Activated CD4-positive, alpha-beta memory T cell treated with anti-CD3 and anti-CD28 coated beads, Interleukin-2, amount 10 ng/mL, durations not matched to agents 7 days and 5 days (primary cell): ENCODE measurements at places on chromosomes 7 and 10. TPM values are rescaled to one million over a fixed set of nuclear protein-coding genes. Genes with fewer than 3 reads are reported as not detected.

Gene GTF2I
- total RNA-seq: 143 TPM

- no peak for DNase-seq
Observed at GRCh38 chr10:116716381-116716780, 26.0 kb downstream of the HSPA12A start.

DNA sequence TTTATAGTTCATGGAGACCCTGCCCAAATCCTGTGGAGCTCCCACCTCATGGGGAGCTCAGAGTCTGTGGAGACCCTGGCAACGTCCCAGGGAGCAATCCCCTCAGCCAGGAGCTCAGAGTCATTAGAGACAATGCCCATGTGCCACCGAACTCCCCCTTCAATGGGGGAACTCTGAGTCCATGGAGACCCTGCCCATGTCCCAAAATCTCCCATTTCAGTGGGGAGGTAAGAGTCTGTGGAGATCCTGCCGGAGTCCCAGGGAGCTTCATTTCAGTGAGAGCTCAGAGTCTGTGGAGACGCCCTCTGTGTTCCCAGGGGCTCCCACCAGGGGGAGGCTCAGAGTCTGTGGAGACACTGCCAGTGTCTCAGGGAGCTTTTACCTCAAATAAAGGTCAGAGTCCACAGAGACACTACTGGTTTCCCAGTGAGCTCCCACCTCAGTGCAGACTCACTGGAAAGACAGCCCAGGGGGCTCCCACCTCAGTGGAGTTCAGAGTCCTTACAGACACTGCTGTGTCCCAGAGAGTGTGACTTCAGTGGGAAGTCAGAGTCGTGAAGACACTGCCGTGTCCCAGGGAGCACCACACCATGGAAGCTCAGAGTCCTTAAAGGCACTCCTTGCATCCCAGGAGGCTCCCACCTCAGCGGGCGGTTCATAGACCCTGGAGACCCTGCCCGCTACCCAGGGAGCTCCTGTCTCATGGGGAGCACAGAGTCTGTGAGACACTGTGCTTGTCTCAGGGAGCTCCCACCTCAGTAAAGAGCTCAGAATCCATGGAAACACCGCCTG lies 5.0 kb downstream of the MYO1G start:
- peak; percentile 66 for DNase-seq

DNA sequence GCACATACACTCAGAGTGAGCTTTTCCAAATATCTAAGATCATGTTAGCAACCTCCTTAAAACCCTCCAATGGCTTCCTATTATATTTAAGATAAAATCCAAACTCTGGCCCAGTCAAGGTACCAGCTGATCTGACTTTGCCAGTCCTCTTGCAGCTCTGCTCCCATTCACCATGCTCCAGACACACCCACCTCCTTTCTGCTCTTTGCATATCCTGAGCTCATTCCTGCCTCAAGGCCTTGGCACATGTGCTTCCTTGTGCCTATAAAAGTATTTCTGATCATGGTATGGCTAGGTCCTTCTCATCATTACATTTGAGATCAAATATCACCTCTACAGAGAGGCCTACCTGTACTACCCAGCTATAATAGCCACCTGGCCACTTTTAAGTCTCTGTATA lies 27.5 kb downstream of the XPNPEP1 start:
- DNase-seq: no peak

DNA sequence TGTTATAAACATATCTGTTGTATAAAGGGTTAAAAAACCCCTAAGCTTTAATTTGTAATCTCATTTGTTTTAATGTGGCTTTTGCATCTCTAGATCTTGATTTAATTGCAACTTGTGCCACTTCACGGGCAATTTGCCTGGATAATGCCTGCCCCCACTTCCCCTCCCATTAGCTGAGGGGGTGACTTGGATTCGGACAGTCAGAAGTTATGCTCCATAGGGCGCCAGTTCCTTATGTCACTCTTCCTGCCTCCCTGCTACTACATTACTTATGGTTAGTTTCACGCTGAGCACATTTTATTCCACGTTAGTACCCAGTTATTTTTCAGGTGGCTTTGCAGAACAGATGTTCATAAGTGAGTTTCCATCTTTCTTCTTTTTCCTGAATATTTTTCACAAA lies 1015.2 kb upstream of the PHF14 start:
- DNase-seq: no peak

DNA sequence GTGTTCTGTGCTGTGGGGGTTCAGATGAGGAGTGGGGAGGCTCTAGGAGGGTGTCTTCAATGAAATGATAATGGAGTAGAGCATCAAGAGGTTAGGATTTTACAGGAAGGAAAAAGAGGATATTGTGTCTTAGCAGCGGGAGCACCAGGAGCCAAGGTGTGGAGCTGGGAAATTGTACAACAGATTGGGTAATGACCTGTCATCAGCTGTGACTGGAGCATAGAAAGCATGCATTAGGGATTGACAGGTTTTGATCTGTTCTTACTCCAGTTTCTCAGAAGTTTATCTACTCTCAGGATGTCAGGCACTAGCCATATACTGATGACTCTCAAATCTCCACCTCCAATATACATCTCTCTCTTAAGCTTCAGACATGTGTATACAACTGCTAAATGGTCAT lies 196.9 kb downstream of the ARHGAP12 start:
- DNase-seq: no peak
